IMR-90 (cell line): ENCODE measurements at places on chromosomes 2 and 18. TPM values are rescaled to one million over a fixed set of nuclear protein-coding genes. Genes with fewer than 3 reads are reported as not detected.

EFHD1 gene
- 0.27 and 0.36 TPM in 2 replicates for polyA plus RNA-seq

CGREF1 gene
- polyA plus RNA-seq, result 1.3 TPM in 2 replicates

KCNF1 gene
- polyA plus RNA-seq, result 1.4 TPM in 2 replicates

ONECUT2 gene
- 0.01 and 0.02 TPM in 2 replicates for polyA plus RNA-seq

FBXO36 gene
- polyA plus RNA-seq, result 1.2 and 1.3 TPM in 2 replicates

CDK15 gene
- polyA plus RNA-seq, result 15.7 and 16.1 TPM in 2 replicates

IRS1 gene
- polyA plus RNA-seq, result 37.1 and 44.5 TPM in 2 replicates

MAP2 gene
- polyA plus RNA-seq, result 0.26 and 0.29 TPM in 2 replicates
